ENCODE measurements at places on chromosomes 12 and 14.
A peak's percentile ranks its signal among the peaks of the same experiment; 100 is the strongest.

DNA sequence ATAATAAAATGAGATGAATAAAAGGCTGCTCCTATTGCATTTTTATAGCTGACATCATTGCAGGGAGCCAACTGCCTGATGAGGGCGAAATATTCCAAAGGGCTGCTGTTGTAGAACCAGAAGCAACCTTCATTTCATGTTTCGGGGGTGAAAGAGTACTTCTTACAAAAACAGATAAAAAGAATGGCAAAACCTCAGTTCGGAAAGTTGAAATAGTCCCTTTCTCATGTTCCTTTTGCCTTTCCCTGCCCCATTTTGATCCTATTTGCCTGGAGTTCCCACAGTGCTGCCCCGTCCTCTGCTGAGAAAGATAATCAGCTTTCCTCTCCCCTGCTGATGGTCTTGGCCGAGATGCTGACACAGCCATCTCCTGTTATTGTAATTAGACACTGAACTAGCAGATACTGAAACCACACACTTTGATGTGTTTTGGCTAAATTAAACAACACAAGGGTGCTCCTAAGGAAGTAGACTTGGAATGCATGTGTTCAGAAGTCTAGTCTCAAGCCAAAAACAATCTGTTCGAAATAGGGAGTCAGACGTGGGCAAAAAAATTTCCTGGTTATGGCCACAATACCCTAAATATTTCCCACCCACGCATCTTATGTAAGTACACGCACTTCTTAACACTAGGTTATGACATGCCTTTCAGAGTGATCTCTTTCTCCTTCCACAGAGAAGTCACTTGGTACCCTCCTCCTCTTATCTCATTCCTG is 117.2 kb downstream of the PPM1H start:
- DNase-seq, result no peak
- H3K27me3 ChIP-seq, result no peaks in the 10 kb centered on the region
- no peak overlapping the region for H3K27ac ChIP-seq
- no peak overlapping the region for H3K4me3 ChIP-seq

GRCh38 chr14:98733536-98733935 is 538.5 kb downstream of the BCL11B start:
- no peak for DNase-seq
- H3K4me1 ChIP-seq, result no peaks in the 10 kb centered on the region
- no peaks in the 10 kb centered on the region for H3K27me3 ChIP-seq

DNA sequence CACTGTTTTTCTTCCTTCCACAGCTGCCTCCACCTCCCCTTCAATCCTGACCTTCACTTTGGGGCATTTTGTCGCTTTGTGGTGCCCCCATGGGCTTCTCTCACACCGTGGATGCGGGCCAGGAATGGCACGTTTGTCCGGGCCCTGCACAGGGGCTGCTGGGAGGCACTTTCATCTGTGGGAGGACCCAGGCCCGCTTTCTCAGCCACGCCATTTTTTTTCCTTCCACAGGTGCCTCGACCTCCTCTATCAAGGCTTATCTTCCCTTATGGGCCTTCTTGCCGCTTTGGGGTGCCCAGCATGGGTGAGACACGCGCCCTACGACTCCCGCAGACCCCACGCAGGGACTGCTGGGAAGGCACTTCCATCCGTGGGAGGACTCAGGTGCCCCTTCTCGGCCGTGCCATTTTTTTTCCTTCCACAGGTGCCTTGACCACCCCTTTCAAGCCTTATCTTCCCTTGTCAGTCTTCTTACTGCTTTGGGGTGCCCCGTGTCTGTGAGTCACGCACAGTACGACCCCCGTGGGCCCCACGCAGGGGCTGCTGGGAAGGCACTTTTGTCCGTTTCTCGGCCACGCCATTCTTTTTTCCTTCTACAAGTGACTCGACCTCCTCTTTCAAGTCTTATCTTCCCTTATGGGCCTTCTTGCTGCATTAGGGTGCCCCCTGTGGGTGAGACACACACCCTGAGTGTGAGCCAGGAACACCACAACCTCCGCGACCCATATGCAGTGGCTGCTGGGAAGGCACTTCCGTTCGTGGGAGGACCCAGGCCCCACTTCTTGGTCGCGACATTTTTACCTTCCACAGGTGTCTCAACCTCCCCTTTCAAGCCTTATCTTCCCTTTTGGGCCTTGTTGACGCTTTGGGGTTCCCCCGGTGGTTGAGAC is 270.7 kb downstream of the ALG10 start:
- no peak for DNase-seq
- no peaks in the 10 kb centered on the region for H3K27me3 ChIP-seq
- no peaks in the 10 kb centered on the region for H3K4me1 ChIP-seq
- no peaks in the 10 kb centered on the region for H3K36me3 ChIP-seq

DNA sequence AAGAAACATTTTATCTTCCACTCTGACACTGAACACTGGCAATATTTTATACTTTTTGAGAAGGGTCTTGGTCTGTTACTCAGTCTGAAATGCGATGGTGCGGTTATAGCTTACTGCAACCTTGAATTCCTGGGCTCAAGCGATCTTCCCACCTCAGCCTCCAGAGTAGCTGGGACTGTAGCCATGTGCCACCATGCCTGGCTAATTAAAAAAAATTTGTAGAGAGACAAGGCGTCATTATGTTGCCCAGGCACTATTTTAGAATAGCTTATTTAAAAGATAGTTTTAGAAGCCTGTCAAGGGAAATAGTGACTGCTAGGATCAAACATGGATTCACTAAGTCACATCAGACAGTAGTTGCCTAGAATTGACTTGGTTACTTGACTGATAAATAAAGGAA is 5.9 kb downstream of the ERC1 start:
- H3K27ac ChIP-seq, result no peak overlapping the region
- H3K4me3 ChIP-seq, result no peak overlapping the region
- H3K27me3 ChIP-seq, result no peaks in the 10 kb centered on the region
- H3K36me3 ChIP-seq, result no peaks in the 10 kb centered on the region

- DNase-seq, result no peak
- no peaks in the 10 kb centered on the region for H3K4me1 ChIP-seq
- no peaks in the 10 kb centered on the region for H3K36me3 ChIP-seq
- no peak overlapping the region for H3K27ac ChIP-seq
- no peak overlapping the region for H3K4me3 ChIP-seq
Measured at GRCh38 chr14:42299692-42300091, 693.0 kb downstream of the LRFN5 start.

DNA sequence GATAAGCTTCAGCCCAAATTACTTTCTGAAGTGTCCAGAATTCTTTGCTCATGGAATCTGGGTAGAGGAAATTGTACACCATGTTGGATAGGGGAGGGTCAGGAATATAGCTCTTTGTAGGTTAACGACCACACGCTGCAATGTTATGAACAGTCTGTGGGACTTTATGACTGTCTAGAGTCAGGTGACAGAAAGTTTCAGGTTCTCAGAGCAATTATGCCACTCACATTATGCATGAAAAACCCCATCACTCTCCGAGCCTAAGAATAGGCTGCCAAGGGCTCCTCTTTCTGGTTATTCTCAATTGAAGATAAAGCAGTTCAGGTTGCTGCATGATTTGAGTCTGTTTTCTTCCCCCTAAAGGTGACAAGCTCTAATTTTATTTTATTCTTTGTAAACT is 430.9 kb downstream of the ATP23 start:
- H3K27me3 ChIP-seq, result no peaks in the 10 kb centered on the region
- no peaks in the 10 kb centered on the region for H3K4me1 ChIP-seq
- H3K36me3 ChIP-seq, result no peaks in the 10 kb centered on the region
- no peak for DNase-seq
- H3K27ac ChIP-seq, result no peak overlapping the region

DNA sequence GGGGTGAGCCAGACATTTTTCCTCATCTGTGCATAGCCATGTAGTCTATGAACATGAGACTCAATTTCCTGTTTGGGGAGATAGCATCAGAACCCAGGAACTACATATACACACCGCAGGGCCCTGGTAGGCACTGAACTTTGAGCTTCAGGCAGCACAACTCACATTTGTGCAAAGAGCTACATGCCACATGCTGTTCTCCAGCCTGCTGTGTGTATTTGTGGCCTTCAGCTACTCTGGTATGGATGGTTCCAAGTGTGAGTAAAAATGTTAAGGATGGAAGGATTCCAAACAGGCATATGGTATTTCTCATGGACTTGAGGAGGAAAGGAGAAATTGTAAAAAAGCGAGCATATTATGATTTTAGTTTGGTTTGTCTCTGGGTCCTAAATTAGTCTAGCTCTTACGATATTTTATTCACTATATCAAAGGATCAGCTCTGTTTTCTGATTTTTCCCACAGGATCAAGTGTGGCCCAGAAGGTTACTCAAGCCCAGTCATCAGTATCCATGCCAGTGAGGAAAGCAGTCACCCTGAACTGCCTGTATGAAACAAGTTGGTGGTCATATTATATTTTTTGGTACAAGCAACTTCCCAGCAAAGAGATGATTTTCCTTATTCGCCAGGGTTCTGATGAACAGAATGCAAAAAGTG is 422.4 kb upstream of the OR4E1 start:
- no peak overlapping the region for H3K4me3 ChIP-seq
- no peak overlapping the region for H3K27ac ChIP-seq
- no peaks in the 10 kb centered on the region for H3K27me3 ChIP-seq
- H3K4me1 ChIP-seq, result no peaks in the 10 kb centered on the region
- no peak for DNase-seq
- no peaks in the 10 kb centered on the region for H3K36me3 ChIP-seq

GRCh38 chr14:102493585-102493984 is 16.0 kb downstream of the ANKRD9 start:
- no peak for DNase-seq
- H3K27ac ChIP-seq, result no peak overlapping the region
- no peaks in the 10 kb centered on the region for H3K27me3 ChIP-seq
- no peak overlapping the region for H3K4me3 ChIP-seq
- H3K4me1 ChIP-seq, result no peaks in the 10 kb centered on the region

- no peaks in the 10 kb centered on the region for H3K4me1 ChIP-seq
- H3K27me3 ChIP-seq, result no peaks in the 10 kb centered on the region
- DNase-seq, result no peak
- no peaks in the 10 kb centered on the region for H3K36me3 ChIP-seq
Measured at GRCh38 chr12:1918081-1918883, at the start of gene CACNA2D4. Gene CACNA2D4 (minus strand): TSS chr12:1918652. CDS start chr12:1918473, 179 bp downstream.

DNA sequence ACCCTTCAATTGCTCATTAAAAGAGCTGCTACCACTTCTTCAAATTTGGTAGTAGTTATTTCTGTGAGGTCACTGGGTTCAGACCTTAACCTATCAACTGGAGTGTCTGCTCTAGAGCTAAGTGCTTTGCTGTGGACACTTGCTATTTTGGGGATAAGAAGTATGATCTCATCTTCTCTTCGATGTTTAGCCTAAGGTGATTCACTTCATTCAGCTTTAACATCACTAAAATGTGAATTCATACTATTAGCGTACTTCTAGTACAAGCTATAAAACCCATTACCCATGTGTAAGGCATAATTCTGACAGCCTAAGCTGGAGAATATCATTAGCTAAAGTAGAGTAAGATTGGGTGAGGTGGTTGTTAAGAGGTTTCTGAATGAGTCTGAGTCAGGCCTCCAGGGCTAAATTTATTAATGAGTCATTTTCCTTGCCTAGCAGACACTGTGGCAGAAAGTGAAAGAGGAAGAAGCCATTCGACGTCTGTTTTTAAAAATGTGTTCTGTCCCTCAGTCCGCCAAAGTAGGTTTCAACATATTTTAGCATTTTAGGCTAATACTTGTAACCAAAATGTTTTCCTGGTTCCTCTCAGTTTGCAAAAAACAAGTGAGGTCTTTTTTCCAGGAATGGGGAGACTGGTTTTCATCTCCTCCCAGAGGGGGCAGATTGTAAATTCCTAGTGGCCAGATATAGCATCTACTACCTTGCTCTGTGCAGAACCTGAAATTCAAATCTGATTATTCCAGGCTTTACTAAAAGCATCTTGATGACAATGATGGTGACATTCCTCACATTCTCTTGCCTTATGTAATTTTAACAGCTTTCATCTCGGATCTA is 103.6 kb downstream of the SSPN start:
- H3K27me3 ChIP-seq, result no peaks in the 10 kb centered on the region
- DNase-seq, result peak; percentile 42
- H3K36me3 ChIP-seq, result no peaks in the 10 kb centered on the region
- no peak overlapping the region for H3K4me3 ChIP-seq
- H3K4me1 ChIP-seq, result peaks cover 10% of the 10 kb centered on the region

DNA sequence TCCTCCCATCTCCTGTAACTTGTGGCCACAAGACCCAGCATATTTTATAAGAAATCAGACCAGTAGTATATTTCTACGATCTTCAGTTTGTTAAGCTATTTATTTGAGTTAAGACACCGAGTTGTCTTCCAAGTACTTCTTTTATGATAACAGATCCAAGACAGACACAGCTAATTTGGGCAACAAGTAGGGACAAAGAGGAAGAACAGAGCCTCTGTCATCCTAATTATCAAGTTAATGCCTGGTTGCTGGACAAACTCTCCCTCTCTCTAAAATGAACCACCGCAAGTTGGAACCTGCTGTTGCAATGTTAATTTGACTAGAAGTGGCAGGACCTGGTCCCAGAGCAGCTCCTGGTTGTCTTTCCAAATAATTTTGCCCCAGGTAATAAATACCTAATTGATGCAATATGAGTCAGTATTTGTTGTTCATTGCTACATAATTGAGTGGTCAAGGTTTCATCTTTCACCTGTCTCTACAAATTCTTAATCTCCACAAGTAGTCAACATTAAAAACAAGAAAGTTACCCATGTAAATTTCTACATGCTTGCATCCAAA is 323.7 kb downstream of the PAWR start:
- H3K27me3 ChIP-seq, result no peaks in the 10 kb centered on the region
- peak; percentile 10 for DNase-seq
- no peaks in the 10 kb centered on the region for H3K36me3 ChIP-seq
- H3K4me1 ChIP-seq, result no peaks in the 10 kb centered on the region

DNA sequence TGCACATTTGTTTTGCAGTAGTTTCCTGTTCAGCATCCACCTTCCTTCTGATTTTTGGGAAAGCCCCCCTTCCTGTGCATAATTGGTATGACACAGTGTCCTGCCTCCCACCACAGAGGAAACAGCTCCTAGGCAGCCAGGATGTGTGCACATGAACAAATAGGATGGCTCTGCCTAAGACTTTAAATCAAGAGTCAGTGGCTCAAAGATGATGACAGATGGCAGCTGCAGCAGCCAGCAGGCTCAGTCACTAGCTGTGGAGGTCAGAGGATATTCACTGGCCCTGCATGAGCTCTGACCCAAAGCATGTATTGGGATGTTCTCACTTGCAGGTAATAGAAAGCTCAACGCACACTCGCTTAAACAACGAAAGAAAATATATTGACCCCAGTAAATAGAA is 90.3 kb downstream of the KCNK10 start:
- H3K4me3 ChIP-seq, result no peak overlapping the region
- H3K27me3 ChIP-seq, result no peaks in the 10 kb centered on the region
- H3K27ac ChIP-seq, result no peak overlapping the region
- no peaks in the 10 kb centered on the region for H3K36me3 ChIP-seq

- no peak overlapping the region for H3K27ac ChIP-seq
- no peak overlapping the region for H3K4me3 ChIP-seq
- DNase-seq, result no peak
- H3K27me3 ChIP-seq, result no peaks in the 10 kb centered on the region
- H3K36me3 ChIP-seq, result no peaks in the 10 kb centered on the region
- no peaks in the 10 kb centered on the region for H3K4me1 ChIP-seq
Measured at GRCh38 chr14:58730792-58731464, 93.2 kb downstream of the DACT1 start.

DNA sequence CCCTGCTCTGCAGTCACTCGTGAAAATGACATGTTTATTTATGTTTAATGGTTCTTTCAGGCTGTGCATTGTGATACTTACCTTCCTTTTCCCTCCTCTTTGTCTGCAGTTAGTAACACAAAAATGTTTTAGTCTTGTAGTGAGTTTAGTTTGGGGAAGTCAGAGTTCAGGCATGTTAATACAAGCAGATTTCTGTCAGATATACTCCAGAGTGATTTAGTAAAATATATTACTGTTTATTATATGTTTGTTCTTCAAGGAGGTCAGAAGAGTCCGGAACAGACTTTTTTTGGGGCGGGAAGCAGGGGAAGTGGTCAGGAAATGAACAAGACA is 28.7 kb downstream of the MSRB3 start:
- DNase-seq, result no peak
- H3K36me3 ChIP-seq, result no peaks in the 10 kb centered on the region
- no peaks in the 10 kb centered on the region for H3K27me3 ChIP-seq
- peak overlapping the region; percentile 71 for H3K27ac ChIP-seq

All from trophoblast cell (in vitro differentiated cells and primary cell).